ENCODE measurements at places on chromosomes 6 and 20.

- no peak for DNase-seq
These were observed 374.3 kb downstream of the DOK5 start for GRCh38 chr20:54849741-54850140.

DNA sequence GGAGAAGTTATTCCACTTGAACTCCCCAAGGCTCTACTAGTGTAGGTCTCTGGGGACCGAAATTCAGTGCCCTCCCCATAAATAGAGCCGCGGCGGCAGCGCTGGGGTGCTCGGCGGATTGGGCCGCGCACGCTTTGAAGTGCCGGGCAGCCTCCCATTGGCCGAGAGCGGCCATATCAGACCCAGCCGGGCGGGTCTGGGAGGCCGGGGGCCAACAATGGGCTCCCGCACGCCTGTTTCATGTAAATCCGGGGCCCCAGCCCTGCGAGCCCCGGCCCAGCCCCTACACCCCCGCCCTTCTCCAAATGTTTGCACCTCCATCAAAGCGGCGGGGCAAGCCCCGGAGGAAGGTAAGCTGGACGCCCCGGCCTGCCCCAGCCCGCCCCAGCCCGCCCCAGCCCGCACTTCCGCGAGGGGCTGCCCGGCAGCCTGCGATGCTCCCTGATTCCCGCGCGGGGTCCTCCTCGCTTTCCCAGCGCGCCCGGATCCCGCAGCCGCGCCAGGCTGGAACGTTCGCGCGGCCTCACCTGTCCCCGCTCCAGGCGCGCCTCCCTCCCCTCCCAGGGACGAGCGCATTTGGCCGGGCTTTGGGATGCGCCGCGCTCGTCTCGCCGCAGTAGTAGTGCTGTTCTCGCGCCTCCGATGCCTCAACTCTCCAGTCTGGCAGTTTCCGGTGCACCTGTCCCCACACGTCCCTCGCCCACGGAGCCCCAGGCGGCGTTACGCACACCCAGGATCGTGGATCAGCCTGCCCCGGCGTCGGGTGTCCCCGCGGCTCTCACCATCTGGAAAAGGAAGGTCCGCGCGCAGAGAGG is at the start of gene TBXT:
Gene TBXT (minus strand): TSS at position 51 of the 815 bp plus-strand sequence. CDS start 260 bp downstream, outside the sequence.
- no peak for DNase-seq

DNA sequence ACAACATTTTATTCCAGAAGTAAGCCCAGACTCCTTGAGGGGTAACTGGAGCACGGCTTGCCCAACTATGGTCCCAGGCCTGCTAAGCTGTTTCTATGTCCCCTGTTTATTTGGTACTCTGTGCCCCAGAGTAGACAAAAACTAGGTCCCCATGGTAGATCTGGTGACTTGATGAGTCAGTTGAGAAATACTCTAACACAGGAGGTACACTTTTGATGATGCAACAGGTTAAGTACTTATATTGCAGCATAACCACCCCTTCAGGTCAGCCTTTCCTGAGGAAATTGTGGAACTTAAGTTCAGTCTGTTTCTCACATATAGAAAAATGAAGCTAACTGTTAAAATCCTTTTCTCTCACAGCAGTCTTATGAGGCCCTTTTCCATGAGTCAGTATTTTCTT is 19.6 kb downstream of the TTPAL start:
- DNase-seq, result no peak

DNA sequence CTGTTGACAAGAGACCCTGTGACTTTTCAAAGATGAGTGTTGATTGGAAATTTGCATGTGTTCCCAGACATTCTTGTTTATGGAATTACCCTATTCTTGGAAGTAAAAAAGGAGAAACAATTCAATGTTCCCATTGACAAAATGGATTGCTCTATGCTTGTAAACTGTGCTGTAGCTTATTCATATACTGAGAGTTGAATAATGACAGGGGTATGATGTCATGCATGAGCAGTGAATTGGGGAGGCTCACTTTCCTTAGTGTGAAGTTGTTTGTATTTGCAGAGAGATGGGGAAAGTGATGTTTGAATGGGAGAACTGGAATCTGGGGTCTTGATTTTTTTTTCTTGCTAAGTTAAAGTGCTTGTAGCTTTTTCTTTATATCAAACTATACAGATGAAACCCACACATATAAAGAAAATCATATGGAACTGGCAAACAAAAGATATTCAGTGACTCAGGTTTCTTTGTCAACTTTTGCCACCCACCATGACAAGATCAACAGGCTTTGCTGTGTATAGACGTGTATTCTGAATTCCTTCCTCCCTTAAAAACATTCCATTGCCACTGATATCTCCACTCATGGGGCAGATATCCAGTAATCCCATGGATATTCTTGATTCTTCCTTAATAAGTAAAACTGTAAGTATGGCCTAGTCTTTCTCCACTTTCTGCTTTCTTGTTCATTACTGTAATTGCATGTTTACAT is 97.8 kb upstream of the JAG1 start:
- no peak for DNase-seq

GRCh38 chr6:23784301-23784919 is 341.6 kb upstream of the NRSN1 start:
- DNase-seq, result no peak

GRCh38 chr20:47493175-47493962 is 8.3 kb upstream of the NCOA3 start:
- peak; percentile 91 for DNase-seq

GRCh38 chr6:22627644-22628043 is 58.3 kb downstream of the HDGFL1 start:
- DNase-seq, result no peak

GRCh38 chr6:55998576-55998975 is 123.2 kb upstream of the BMP5 start:
- DNase-seq, result no peak

GRCh38 chr20:37992802-37993409 is 40.4 kb downstream of the TTI1 start:
- DNase-seq, result no peak

DNA sequence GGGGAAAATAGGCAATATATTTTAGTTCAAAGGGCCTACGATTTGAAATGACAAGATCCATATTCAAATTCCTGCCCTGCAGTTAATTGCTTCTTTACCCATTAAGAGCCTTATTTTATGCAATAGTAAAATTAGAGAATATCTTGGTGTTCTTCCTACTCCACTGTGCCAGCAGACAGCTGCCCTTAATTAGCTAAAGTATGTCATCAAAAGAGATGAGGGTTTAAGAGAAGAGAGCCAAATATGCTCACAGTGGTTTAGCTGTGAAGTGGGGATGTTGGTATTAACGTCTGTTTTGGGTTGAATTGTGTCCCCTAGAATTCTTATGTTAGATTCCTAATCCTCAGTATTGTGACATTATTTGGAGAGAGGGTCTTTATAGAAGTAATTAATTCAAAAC is 148.1 kb downstream of the MOXD1 start:
- DNase-seq, result no peak

DNA sequence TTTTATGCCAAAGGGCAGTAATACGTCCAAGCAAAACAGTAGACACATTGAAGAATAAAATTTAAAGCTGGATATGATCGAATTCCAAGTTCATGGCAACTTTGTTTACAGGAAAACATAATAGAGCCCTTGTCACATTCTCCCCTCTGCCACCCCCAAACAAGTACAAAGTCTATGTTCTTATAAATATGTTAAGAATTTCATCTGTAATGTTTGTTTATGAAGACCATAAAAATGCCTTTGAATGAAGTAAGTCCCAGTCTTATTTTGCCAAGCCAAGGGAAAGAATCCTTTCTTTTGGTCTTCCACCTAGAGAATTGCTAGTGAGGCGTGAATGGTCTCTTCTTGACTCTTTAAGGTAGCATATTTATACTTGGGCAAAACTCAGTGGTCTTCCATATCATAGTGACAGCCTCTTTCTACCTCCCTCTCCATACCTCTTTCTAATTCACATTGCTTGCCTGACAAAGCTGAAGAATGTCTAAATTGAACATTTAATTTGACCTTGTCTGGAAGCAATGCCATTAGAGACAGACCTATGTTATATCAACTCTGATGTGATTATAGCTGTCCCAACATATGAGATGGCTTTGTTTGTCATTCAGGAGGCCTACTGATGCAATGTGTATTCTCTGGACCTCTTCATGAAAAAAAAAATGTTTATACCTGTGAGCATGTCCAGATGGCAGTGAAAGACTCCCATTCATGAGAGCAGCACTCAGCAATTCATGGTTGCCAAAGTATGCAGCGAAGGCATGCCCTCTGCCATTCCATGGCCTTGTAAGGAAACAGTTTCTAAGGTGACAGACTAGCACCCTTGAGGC is 70.6 kb upstream of the CCN2 start:
- DNase-seq, result no peak

GRCh38 chr6:66376001-66376400 is 669.0 kb upstream of the EYS start:
- DNase-seq, result no peak

All from mucosa of gallbladder (tissue), 1 donor.